Left lobe of liver (tissue), 2 donors: ENCODE measurements at places on chromosomes 2 and 18. TPM values are rescaled to one million over a fixed set of nuclear protein-coding genes. Genes with fewer than 3 reads are reported as not detected.

- no peak for DNase-seq
These were observed 140.4 kb upstream of the COL3A1 start for GRCh38 chr2:188833799-188834198.

The ERICH2 gene
- 1.5 TPM for total RNA-seq

GRCh38 chr2:222290736-222291484 lies 7.9 kb downstream of the PAX3 start:
- DNase-seq: no peak

The TMEM200C gene
- total RNA-seq: 3.7 TPM
